ENCODE measurements at places on chromosomes 16 and 17. TPM values are rescaled to one million over a fixed set of nuclear protein-coding genes. Genes with fewer than 3 reads are reported as not detected.

- no peak for DNase-seq
Observed at GRCh38 chr17:56185491-56186221, 32.4 kb downstream of the ANKFN1 start.

DNA sequence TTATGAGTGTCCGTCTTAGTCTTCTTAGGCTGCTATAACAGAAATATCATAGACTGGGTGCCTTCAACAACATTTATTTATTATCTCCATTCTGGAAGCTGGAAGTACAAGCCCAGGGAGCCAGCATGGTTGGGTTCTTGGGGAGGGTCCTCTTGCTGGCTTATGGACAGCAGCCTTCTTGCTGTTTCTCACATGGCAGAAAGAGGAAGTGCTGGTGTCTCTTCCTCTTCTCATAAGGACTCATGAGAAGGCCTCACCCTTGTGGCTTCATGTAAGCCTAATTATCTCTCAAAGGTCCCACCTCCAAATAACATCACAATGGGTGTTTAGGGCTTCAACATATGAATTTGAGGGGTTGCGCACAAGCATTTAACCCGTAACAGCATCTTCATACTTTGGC lies 207.0 kb upstream of the COX10 start:
- no peak for DNase-seq

GRCh38 chr16:88804173-88804551 lies 573 bp downstream of the CDT1 start:
- no peak for DNase-seq

- no peak for DNase-seq
Observed at GRCh38 chr16:2151188-2152091, 3.0 kb downstream of the RAB26 start.

DNA sequence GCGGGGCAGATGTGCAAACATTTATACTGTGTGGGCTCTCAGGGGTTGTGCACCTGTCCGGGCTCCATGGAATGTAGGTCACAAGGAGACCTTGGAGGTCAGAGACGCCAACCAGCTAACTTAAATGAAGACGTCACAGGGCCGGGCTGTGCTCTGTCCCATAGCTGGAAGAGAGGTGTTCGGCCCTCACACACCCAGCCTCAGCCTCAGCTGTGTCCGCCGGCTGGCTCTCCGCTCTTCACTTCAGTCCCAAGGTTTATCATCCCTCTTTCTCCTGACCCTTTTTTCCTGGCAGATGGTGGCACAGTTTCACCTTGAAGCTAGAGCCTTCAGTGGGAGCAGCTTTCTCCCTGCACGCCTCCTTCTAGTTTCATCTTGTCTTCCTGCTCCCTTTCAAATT lies 6.0 kb upstream of the RBFOX3 start:
- no peak for DNase-seq

DNA sequence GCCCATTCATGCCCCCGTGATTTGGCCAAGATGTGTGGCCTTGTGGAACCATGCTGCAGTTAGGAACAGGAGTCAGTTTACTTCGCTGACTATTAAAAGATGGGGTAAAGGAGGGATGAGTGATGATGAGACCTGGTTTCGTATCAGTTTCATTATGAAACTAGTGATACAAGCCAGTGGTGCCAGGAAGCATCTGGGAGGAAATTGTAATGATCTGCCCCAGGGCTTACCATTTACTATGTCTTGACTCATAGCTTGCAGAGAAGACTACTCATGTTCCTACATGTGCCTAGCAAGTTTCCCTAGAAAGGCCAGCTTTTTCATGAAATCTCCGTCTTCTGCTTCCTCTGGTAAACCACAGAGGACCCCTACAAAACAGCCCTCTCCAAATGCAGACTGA lies 23.2 kb downstream of the CDH3 start:
- DNase-seq: no peak

GRCh38 chr17:42819939-42820535 lies 4.0 kb downstream of the BECN1 start:
- peak; percentile 65 for DNase-seq

- DNase-seq: no peak
Observed at GRCh38 chr17:78882540-78883088, 20.4 kb downstream of the CEP295NL start.

DNA sequence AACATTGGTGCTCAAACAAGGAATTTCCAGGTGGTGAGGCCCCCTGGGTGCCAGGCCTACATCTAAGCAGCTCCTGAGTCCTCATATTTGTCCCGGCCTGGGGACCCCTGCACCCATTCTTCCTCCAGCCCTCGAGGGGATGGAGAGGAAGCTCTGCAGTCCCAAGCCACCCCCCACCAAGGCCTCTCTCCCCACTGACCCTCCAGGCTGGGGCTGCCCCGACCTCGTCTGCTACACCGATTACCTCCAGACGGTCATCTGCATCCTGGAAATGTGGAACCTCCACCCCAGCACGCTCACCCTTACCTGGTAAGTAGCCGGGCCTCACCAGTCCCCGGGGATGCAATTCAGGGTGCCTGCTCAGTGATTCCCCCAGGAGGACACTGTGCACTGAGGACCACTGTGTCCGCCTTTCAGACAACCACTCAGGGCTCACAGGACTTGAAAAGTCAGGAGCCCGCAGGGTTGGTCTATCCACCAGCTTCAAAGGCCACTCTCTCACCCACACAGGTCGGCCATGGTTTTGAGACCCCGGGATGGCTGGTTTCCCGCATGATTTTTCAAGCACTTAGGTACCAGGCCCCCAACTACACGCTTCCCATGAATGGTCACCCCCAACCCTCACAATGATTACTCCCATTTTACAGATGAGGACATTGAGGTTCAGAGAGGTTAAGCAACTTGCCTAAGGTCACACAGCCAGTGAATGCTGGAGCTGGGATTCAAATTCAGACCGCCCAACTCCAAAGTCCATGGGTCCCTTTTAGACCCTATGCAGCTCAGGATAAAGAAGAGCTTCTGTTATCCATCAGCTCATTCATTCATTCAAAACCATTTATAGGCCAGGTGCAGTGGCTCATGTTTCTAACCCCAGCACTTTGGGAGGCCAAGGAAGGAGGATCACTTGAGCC lies 32.4 kb downstream of the IL21R start:
- no peak for DNase-seq

DNA sequence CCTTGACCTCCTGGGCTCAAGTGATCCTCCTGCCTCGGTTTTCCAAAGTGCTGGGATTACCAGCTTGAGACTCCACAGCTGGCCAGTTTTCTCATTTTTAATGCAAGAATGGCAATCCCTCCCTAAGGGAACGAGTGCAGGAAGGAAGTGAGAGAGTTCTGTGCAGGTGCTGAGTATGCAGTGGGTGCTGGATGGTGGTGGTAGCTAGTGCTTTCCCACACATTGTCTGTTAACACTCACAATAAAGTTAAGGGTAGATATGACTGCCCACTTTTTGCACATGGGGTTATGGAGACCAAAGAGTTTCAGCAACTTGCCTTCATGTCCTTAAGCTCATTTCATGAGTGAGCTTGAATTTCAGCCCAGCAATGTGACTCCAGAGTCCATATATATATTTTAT lies 18.5 kb downstream of the RGS9 start:
- DNase-seq: no peak

DNA sequence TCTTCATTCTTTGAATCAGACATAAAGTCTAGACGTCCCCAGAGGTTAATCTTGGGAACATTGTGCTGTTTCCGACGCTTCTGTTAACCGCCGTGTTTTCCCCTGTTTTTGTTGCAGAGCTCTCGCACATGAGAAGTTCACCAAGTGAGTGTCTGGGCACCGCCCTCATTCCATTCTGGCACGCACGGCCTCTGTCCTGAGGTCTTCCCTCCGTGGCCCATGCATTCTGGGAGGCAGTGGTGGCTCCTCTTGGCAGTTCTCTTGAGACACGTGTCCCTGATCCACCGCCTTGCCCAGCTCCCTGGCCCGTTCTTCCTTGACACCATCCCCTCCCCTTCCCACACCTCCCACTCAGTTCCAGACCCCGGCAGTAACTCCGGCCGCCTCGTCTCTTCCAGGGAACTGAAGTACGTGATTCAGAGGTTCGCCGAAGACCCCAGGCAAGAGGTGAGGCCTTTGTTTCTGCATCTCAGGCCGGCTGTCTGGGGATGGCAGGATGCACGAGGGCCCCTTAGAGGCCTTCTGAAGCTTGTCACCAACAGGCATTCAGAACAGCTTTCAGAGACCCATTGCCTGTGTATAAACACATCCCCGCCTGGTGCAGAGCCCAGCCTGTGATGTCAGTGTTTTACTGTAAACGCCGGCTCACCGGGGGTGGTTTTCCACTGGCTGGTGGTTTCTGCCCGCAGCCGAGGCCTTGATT lies 85.9 kb upstream of the PLCG2 start:
- no peak for DNase-seq

DNA sequence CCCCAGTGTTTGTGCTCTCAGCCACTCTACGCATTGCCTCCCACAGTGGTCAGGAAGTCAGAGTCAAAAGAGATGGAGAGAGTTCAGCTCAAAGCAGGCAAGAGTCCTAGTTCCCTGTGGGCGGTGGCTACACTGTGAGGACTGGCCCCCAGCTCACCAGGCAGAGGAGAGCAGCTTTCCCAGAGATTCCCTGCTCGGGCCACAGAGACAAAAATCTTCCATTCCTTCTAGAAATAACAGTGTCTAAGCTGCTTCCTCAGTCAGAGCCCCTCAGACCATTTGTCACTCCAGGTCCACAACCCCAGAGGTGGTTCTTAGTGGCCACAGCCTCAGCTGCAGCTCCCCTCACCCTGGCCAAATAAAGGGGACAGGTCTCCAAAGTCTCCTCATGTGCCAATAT lies 263.0 kb upstream of the RPL38 start:
- no peak for DNase-seq

DNA sequence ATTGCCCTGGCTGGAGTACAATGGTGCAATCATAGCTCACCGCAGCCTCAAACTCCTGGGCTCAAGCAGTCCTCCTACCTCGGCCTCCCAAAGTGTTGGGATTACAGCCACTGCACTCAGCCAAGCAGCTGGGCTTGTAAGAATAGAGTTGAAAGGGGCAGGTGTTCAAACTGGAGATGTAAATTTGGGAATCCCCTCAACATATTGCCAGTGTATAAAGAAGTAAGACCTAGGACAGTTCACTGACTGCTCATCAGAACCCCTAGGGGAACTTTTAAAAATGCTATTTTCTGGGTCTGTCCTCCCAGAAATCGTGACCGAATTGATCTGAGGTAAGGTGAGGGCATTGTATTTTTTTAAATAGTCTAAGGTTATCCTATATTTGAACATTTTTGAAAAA lies 8.9 kb upstream of the DNAJA2 start:
- DNase-seq: no peak

GRCh38 chr16:81040131-81040530 lies 4.5 kb downstream of the ATMIN start:
- DNase-seq: no peak

- no peak for DNase-seq
Observed at GRCh38 chr17:7490144-7490543, 6.0 kb downstream of the POLR2A start.

DNA sequence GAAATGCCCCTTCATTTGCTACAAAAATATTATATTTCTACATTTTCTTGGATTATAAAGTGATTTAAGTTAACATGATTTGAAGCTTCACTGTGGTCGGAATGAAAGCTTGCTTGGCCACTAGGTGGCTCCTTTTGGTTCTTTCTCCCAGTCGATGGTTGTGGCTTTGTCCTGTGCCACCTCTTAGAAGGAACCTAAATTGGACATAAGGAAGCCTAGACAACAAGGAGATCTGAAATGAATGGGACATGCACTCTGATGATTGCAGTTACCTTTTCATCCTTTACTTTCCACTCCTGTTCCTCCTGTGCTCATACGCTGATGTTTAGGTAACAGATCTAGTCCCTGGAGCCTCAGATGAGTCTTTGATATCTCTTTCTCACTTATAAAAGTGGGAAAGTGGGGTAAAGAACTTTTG lies 39.2 kb downstream of the FTO start:
- DNase-seq: no peak

The KRTAP9-2 gene
- total RNA-seq: not detected

The FNDC8 gene
- not detected for total RNA-seq

The NPB gene
- 1.1 TPM for total RNA-seq

The MAPT gene
- total RNA-seq: 13.0 TPM
